ENCODE measurements at places on chromosomes 2 and 18.

DNA sequence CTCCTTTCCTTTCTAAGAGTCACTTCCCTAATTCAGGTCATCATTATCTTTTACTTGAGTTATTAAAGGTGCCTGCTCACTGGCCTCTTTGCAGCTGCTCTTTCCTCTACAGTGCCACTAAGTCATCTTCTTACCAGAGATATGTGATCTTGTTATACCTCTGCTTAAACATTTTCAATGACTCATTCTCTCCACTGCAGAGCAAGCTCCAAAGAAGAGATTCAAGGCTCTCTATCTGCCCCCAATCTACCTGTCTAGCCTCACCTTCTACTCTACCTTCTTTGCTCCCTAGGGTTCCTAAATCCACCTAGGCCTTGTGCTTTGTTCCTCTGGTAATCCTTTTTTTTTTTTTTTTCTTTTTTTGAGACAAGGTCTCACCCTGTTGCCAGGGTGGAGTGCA, 3.1 kb downstream of the ARHGEF33 start:
- DNase-seq, result no peak

DNA sequence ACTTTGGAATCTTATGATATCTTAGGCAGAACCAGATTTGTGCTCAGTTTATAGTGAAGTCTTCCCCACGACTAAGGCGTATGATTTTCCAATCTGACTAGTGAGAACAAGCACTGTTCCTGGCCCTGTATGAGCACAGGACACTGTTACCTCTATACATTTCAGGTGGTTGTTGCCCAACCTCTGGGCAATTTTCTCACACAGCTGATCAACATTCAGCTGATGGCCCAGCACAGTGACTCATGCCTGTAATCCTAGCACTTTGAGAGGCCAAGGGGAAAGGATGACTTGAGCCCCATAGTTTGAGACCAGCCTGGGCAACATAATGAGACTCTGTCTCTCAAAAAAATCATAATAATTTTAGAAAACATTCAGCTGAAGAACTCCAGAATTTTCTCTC, 119.5 kb downstream of the ASXL3 start:
- no peak for DNase-seq

DNA sequence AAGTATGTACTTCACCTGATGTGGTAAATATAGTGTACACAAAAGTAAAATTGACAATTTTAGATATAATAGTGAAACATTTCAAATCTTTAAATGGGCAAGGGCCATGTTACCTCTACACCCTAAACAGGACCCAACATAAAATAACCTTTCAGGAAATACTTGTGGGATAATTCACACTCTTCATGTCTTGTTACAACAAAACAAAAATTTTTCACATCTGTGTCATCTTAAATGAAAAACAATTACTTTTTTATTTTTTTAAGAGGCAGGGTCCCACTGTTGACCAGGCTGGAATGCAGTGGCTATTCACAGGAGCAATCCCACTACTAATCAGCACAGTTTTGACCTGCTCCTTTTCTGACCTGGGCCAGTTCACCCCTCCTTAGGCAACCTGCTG, 42.1 kb downstream of the SRBD1 start:
- no peak for DNase-seq

DNA sequence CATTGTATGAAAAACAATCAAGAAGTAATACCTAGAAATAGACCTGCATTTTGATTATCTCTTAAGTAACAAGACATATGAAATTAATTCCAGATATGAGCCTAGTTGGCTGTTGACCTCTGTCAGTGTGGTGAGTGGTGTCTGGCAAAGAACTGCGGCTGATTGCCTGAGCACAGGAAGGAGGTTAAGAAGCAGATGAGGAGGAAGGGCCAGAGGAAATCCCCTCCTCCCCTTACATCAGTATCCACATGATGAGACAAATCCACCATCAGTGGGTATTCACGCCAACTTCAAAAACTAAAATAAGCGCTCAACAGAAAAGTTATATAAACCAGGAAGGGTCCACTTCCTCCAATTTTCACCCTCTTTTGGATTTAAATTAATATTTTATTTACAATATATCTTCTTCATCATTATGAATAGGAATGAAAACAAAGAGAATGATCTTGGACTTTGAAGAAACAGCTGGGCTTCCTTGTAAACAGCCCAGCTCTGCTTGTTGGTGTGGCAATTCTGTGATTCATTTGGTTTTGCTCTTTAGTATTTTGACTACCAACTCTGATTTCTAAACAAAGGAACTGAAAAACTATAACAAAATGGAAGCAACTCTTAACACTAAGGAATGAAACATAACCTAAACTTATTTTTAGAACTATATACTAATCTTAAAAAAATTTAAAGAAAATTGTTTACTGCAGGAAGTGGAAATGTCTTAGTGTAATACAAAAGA, 27.3 kb downstream of the RFTN2 start:
- DNase-seq, result no peak

DNA sequence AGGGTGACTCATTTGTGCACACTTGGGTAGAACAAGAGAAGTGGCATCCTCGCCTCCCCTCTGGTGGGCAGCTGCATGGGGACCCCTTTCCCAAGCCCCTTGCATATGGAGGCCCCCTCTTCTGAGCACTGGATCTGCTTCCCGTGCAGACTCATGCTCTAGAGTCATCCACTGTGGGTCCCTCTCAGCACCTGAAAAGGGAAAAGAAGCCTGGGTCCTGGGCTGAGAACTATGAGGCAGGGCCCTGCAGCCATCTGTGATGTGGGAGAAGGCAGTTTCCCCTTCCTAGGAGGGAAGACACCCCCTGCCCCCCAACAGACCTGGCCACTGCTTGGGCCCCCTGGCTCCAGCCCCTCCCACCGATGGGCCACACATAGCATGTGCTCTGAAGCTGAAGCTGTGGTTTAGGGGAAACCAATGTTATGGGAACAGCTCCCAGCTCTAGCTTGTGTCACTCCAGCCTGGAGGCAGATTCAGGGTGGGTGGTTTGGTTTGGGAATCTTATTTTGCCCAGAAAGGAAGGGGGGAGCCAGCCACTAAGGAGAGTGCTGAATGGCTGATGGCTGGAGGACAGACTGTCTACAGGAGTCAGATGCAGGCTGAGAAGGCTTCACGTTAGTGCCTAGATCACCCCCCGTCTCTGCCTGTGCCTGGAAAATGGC, 172.8 kb downstream of the GLI2 start:
- DNase-seq, result no peak
